ENCODE measurements at places on chromosomes 11 and 22. TPM values are rescaled to one million over a fixed set of nuclear protein-coding genes. Genes with fewer than 3 reads are reported as not detected.

DNA sequence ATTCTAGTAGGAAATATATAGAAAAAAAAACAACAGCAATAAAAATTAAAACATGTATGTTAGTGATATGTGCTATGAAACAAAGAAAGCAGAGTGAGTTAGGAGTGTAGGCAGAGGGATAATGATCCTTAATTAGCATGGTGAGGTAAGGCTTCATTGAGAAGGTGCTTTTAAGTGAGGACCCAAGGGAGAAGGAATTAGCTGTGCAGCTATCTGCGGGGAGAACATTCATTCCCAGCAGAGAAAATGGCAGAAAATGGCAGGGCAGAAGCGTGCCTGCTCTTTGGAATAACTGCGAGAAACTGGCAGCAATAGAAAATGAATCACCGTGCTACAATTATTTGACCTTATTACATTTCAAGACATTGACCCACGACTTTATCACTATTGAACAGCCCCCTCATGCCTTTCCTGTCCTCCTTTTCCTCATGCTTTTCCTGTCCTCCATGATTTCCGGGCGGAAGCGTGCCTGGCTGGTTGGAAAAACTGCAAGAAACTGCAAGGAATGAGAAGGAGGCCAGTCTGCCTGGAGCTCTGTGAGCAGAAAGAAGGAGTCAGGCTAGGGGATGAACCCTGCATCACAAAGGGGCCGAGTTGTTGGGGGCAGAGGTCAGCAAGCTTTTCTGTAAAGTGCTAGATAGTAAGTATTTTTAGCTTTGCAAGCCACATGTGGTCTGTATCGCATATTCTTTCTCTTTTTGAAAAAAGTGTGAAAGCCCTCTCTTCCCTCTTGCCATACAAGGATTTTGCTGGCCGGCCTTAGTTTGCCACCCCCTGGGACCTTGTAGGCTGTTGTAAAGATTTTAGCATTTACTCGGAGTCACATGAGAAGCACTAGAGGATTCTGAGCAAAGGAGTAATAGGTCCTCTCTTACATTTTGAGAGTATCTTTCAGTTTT, 37.1 kb upstream of the SWAP70 start:
- no peak overlapping the region for H3K27ac ChIP-seq
- no peaks in the 10 kb centered on the region for H3K4me1 ChIP-seq
- peaks cover 15% of the 10 kb centered on the region for H3K27me3 ChIP-seq
- H3K36me3 ChIP-seq = no peaks in the 10 kb centered on the region
- H3K4me3 ChIP-seq = no peak overlapping the region
- no peak for DNase-seq

GRCh38 chr11:19853920-19854319, 141.3 kb downstream of the NAV2 start:
- no peaks in the 10 kb centered on the region for H3K36me3 ChIP-seq
- no peak overlapping the region for H3K4me3 ChIP-seq
- H3K27me3 ChIP-seq = peaks cover 12% of the 10 kb centered on the region
- no peaks in the 10 kb centered on the region for H3K4me1 ChIP-seq
- no peak overlapping the region for H3K27ac ChIP-seq

- H3K36me3 ChIP-seq = peaks cover 13% of the 10 kb centered on the region
- DNase-seq = no peak
- H3K27me3 ChIP-seq = peaks cover 7% of the 10 kb centered on the region
- peak overlapping the region; percentile 82 for H3K4me3 ChIP-seq
- peaks cover 57% of the 10 kb centered on the region for H3K4me1 ChIP-seq
Measured at GRCh38 chr22:17772958-17773605, 1.2 kb downstream of the BID start.

GRCh38 chr11:80856066-80856465, 1415.2 kb upstream of the TENM4 start:
- H3K4me3 ChIP-seq = no peak overlapping the region
- H3K27ac ChIP-seq = no peak overlapping the region
- DNase-seq = no peak
- H3K27me3 ChIP-seq = no peaks in the 10 kb centered on the region
- H3K4me1 ChIP-seq = no peaks in the 10 kb centered on the region

- peaks cover 88% of the 10 kb centered on the region for H3K36me3 ChIP-seq
- no peak overlapping the region for H3K4me3 ChIP-seq
- DNase-seq = no peak
- no peak overlapping the region for H3K27ac ChIP-seq
- peaks cover 16% of the 10 kb centered on the region for H3K4me1 ChIP-seq
Measured at GRCh38 chr11:2968341-2968900, 23.7 kb downstream of the NAP1L4 start.

DNA sequence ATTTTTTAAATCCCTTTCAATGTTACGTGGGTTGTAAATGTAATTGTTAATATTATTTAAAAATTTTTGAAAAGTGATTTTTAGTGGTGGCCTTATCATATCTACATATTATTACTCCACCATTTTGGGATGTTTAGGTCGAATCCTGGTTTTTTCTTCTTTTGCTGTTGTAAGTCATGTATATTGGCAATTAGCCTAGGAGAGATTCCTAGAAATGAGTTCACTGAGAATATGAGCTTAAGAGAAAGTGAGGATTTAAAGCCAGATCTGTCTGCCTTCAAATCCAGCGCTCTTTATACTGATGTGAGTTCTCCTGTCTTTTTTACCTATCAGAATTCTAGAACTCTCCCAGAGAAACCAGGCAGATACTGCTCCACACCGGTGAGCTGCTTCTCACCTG, 56.1 kb downstream of the PTPRJ start:
- DNase-seq = no peak
- peaks cover 64% of the 10 kb centered on the region for H3K4me1 ChIP-seq
- H3K36me3 ChIP-seq = peaks cover 53% of the 10 kb centered on the region
- H3K27ac ChIP-seq = peak overlapping the region; percentile 8
- H3K27me3 ChIP-seq = no peaks in the 10 kb centered on the region

- no peaks in the 10 kb centered on the region for H3K4me1 ChIP-seq
- no peaks in the 10 kb centered on the region for H3K36me3 ChIP-seq
- H3K4me3 ChIP-seq = no peak overlapping the region
- no peak for DNase-seq
- H3K27ac ChIP-seq = no peak overlapping the region
Measured at GRCh38 chr22:33272180-33272579, 214.0 kb upstream of the SYN3 start.

The P2RY6 gene
- not detected for total RNA-seq

The CST6 gene
- not detected for total RNA-seq

The STK33 gene
- total RNA-seq = 3.7 TPM

The CCDC89 gene
- total RNA-seq = 0.23 TPM

The RPL27A gene
- total RNA-seq = 716 TPM

The POLA2 gene
- 63.6 TPM for total RNA-seq

All from activated CD8-positive, alpha-beta T cell treated with anti-CD3 and anti-CD28 coated beads, Interleukin-2, amount 10 ng/mL, durations not matched to agents 7 days and 5 days (primary cell).